KG1 (cell line): ENCODE measurements at places on chromosomes 5 and 9.

DNA sequence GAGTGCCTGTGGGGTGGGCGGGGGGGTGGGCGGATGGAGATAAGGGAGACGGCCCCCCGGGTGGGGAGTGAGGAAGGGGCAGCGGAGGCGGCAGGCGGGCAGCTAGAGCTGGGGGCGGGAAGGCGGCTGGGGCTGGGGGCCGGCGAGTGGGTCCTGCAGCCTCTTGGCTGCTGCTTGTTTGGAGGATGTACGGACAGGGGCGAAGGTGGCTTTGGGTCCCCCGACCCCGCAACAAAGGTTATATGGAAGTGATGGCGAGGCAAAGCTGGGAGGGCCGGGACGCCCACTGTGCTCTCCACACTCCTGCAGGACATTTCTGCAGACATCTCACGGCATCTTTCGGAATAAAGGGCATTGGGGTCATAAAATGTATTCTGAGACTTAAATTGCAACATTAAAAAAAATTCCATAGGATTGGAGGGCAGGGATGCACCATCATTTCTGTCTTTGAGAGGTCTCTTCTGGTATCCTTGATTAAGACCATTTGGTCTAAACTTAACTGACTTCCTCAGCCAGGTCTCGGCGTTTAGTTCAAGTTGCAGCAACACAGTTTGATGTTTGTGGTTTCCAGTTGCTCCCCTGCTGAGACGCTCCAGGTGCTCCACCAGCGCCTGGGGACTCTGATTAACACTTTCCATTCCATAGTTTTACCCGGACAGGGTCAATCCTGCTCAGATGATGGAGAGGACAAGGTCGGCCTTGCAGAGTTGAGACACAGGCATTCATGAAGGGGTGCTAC, 101.6 kb upstream of the SSBP2 start:
- peak; percentile 71 for DNase-seq

- DNase-seq: no peak
Observed at GRCh38 chr9:130167927-130168326, 4.3 kb upstream of the NCS1 start.

DNA sequence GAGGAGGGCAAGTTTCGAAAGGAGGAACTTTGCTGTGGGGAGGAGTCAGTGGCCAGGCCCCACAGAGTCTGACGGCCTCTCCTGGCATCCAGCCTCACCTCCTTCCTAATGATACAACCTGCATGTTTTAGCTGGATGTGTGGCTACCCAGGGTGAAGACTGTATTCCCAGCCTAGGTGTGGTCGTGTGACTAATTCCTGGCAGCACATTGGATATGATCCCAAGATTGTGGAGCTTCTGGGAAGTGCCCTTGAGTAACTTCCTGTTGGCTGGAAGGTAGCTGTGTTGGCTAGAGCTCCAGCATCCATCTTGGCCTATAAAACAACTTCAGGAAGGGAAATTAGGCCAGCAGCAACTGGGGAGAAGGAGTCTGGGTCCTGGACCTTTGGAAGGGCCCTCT, 19.0 kb upstream of the LPCAT1 start:
- no peak for DNase-seq

DNA sequence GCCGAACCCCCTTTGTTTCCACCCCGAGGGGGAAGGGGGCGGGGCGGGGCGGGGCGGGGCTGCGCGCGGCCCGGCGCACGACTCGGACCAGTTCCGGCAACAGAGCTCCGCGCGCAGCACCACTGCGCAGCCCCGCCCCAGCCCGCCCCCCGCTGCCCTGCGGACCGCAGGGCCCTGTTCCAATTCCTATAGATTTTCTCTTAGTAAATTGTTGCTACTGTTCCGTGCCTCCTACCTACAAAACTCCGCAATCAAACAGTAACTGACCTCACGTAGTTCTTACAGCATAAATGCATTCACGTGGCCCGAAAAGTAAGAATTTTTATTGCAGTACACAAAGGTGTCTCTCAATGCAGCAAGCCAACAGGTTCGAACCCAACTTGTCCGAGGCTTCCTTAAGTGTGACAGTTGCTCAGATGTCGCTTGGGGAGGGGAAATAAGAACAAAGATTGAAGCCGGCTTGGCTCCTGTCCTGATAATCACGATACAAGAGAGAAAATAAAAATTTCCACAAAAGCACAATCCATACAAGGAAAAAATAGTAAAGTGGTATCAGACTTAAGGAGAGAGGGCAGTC, 1.2 kb upstream of the RNF38 start:
- no peak for DNase-seq
